ENCODE measurements at places on chromosomes 5 and 9.

DNA sequence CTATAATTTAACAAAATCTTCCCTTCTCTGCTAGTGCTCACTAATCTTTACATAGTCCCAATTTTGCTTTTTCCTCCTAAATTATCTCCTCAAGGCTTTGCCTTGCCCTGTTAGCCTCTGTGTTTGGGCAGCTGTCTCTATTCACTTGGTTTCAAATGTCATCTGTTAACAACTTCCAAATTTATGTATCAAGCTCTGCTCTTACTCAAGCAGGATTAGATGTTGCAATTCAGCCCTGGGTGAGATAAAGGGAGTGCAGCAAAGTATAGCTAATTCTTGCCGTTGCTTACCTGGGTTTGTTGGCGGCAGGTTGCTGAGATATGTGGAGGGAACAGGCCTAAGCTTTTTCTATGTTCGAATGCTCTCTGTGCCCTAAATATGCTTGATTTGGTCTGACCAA is 483.8 kb downstream of the DMAC1 start:
- no peak for DNase-seq

- DNase-seq: no peak
Measured at GRCh38 chr5:170316937-170317336, 19.4 kb upstream of the LCP2 start.

GRCh38 chr5:169248550-169248949 is 52.4 kb downstream of the SLIT3 start:
- no peak for DNase-seq

DNA sequence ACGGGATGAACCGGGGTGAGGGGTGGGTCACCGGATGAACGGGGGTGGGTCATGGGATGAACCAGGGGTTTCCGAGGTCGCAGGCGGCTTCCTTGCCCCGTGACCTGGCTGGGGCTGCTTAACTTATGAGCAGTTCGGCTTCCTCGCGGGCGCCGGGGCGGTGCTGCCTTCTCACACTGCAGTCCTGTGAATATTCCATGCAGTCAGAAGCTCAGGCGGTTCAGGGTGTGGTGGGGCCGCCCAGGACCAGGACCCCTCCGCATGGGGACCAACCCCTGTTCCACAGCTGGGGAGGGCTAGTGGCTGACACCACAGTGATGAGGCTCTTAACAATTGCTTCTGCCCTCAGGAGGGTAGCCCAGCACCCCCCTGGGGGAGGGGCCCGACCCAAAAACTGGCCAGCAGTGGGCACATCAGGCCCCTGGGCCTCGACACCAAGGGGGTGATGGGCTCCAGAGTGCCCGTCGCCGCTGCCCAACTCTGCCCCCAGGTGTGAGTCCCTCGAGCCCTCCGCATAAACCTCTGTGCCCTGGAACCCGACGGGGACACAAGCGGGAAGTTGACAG is 30.9 kb upstream of the SLC9A3 start:
- DNase-seq: no peak

GRCh38 chr9:92292338-92293074 is 991 bp downstream of the IARS1 start:
- no peak for DNase-seq

GRCh38 chr5:144219869-144220268 is 49.2 kb downstream of the KCTD16 start:
- no peak for DNase-seq

GRCh38 chr9:98191671-98192502 is 550 bp downstream of the CORO2A start:
- peak; percentile 22 for DNase-seq

- no peak for DNase-seq
Measured at GRCh38 chr9:99833735-99834134, 12.1 kb downstream of the NR4A3 start.
